ENCODE measurements at places on chromosomes 3 and 15. TPM values are rescaled to one million over a fixed set of nuclear protein-coding genes. Genes with fewer than 3 reads are reported as not detected.

GASK1A gene
- total RNA-seq: 8.1 TPM

FHIT gene
- 10.2 TPM for total RNA-seq

IL20RB gene
- total RNA-seq: not detected

PPP4R2 gene
- 28.8 TPM for total RNA-seq

ASTE1 gene
- total RNA-seq: 4.3 TPM

DNAH12 gene
- not detected for total RNA-seq

ACTC1 gene
- total RNA-seq: 1.4 TPM

IL5RA gene
- 0.14 TPM for total RNA-seq

DNA sequence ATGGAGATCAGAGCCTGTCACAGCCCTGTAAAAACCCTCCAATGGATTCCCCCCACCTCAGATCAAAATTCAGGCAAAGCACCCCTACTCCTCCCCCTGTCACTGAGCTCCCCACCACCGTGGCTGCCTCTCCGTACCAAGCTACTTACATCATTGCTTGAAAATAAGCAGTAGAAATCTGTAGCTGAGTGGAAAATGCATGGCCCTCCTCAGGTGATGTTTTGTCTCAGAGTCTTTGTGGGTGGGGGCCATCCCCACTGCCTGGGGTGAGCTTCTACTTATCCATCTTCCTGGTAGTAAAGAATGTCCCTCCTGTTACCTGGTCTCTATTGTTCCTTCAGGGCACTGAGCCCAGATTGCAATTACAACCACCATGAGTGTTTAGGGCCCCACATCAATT is 34.5 kb downstream of the SLCO2A1 start:
- peak; percentile 20 for DNase-seq

DNA sequence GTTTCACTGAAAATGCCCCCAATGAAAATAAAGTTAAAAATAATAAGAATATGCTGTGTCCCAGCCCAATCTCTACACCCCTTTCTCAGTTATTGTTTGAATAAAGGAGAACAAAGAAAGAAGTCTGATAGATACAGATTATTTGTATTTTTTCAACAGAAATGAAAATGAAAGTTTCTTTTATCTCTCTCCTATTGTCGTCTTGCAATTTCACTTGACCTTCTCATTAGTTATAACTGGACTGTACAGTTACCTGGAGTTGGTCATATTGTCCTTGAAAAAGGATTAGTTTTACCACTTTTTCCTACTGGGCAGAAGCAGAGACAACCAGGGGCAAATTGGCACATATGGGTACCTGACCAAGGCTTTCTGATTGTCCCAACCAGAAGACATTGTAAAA is 440.0 kb downstream of the PDCD6IP start:
- no peak for DNase-seq

DNA sequence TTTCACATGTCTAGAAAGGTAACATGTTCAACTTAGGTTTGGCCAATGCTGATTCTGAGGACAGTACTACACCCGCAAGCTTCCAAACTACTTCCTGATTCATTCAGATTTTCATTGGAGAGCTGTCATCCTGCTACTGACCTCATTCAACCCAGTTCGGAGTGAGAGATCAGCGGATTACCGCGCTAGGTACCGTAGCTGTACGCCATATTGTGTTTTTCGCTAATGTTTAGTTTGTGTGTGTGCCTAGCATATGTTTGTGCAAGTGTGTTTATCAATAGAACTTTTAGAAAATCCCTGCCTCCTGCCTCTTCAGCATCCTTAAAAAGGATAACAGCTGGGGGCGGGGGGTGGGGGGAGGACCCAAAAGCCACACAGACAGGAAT is 1.1 kb downstream of the ZBTB20 start:
- peak; percentile 68 for DNase-seq

DNA sequence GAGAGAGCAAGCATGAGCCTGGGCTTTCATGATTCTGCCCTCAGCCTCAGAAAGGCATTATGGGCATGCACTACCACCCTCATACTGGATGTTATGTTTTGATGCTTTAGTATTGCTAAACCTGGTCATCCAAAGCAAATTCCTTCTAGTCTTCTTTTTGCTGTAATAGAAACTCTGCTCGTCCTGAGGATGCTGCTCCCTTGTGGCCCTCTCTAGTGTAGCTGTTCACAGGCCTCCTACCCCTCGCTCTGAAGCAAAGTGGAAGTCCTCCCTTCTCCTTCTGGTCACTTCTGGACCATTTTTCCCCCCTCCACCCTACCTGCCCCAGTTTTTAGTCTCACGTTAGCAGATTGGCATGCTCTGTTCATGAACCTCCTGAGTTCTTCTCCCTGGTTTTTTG is 22.9 kb upstream of the CCNL1 start:
- no peak for DNase-seq

DNA sequence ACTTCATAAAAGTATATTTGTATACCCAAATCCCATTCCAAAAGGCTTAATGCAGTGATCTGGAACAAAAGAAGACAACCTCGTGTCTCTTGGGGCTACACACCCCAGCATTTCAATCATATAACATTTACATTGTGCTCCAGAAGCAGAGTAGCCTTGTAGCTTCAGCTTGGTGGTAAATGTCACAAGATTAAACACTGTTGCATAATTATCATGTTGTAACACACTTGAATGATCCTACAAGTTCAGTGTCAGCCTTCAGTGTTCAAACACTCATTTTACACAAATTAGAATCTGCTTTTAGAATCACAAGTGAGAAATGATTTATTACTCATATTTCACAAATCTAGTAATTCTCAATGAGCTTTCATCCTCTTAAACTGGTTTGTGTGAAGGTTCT is 122.6 kb downstream of the CNTN3 start:
- no peak for DNase-seq

- no peak for DNase-seq
Observed at GRCh38 chr15:58039079-58040035, 26.2 kb downstream of the ALDH1A2 start.

DNA sequence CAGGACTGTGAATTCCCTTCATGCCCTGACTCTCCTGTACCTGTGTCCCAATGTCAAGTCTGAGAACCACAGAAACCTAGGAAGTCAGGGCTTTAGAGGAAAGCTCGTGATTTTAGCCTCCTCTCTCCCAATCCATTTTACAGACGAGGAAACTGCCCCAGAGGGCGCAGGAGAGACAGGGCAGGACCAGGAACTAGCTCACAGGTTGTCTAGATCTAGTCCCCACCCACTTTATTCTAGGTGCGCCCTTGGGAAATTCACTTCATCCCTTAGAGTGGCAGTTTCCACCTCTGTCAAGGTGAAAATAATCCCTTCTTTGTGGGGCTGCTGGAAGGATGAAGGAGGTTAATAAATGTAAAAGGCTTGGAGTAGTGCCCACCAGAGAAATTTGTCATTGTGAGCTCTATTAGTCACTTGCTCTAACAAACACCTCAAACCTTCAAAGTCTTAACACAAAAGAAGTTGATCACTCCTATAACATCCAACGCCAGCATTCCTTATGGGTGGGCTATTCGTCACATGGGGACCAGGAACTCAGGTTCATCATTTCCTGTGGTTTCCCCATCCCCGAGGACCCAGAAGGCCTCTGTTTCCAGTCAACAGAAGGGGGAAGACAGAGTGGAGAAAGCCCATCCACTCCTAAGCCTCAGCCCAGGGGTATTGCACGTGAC is 282.3 kb downstream of the XXYLT1 start:
- DNase-seq: no peak

DNA sequence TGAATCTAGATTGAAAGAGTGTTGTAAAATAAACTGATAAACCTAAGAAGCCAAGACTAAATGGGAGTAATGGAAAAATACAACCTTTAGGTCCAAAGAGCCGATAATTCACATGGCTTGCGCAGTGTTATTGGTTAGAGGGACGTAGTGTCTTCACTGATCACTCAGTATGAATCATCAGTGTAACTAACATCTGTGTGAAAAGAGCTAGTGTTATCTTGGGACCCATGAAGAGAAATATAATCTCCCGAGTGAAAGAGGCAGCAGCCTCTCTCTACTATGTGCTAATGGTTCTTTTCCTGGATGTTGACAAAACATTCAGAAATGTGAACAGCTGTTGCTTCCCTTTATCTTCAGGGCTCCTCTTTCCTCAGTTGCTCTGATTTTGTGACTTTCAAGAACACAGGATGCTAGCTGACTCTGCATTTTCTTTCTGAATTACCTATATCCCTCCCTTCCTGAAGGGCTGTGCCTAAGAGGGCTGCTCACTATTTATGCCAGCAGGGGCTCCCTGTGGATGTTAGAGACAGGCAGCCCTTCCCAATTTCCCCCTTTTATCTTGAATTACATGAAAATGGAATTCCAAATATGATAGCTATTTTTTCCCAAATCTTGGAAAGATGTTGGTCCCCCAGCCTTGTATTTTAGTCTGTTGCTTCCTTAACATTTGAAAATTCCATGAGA is 128.8 kb downstream of the GRM7 start:
- DNase-seq: no peak

GRCh38 chr15:81133782-81134461 is at the start of gene CFAP161:
Gene CFAP161 (plus strand): TSS chr15:81134270. CDS start chr15:81134330, 60 bp downstream.
- peak; percentile 86 for DNase-seq

- DNase-seq: no peak
Observed at GRCh38 chr3:11954312-11954934, 49.8 kb upstream of the SYN2 start.

DNA sequence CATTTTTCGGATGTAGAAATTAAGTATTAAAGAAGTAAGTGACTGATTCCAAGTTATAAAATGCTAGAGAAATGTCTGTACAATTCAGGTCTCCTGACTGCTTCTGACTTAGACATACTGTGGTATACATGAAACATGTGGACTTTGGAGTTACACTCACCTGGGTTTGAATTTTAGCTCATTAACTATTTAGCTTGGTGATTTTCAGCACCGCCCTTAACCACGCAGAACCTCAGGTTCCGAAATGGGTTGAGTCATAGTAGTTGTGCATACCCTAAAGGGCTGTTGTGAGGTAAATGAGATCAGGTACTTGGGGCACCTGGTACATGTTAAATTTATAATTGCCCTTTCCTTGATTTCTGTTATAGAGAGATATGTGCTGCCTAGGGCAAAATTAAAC is 32.9 kb upstream of the UTS2B start:
- no peak for DNase-seq

- DNase-seq: peak; percentile 65
Observed at GRCh38 chr3:47406762-47407149, 25.9 kb downstream of the PTPN23 start.

GRCh38 chr15:74635228-74635627 is 19.6 kb downstream of the CLK3 start:
- DNase-seq: no peak

DNA sequence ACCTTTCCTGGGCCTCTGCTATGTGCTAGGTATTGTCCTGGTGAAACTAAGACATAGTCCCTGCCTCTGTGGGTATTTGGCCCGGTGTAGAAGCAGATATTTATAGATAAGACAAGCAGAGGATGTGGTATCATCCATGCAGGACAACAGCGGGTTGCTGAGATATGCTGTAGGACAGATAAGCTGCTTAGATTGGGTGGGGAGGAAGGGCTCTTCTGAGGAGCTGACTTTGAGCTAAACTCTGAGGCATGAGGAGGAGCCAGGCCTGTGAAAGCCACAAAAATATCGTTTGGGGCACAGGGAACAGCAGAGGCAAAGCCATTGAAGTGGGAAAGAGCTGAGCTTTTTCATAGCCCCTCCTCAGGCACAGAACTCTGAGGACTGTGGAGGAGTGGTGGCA is 492.5 kb upstream of the CFAP20DC start:
- DNase-seq: no peak

DNA sequence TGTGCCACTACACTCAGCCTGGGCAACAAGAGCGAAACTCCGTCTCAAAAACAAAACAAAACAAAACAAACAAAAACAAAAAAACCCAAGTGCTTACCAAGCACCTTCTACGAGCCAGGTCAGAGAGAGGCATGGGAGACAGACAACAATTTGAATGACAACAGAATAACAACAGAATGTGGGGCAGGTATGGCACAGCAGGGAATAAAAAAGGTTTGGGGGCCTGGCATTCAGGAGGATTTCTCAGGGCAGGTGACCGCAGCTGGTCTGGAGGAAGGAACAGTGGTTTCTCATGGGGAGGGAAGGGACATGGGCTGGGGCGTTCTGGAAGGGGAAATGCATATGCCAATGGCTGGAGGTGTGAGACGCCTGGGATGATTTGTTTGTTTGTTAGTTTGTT is 22.5 kb upstream of the PARL start:
- DNase-seq: no peak
